Left renal pelvis (tissue), 4 donors: ENCODE measurements at places on chromosomes 6 and 20. TPM values are rescaled to one million over a fixed set of nuclear protein-coding genes. Genes with fewer than 3 reads are reported as not detected.

DNA sequence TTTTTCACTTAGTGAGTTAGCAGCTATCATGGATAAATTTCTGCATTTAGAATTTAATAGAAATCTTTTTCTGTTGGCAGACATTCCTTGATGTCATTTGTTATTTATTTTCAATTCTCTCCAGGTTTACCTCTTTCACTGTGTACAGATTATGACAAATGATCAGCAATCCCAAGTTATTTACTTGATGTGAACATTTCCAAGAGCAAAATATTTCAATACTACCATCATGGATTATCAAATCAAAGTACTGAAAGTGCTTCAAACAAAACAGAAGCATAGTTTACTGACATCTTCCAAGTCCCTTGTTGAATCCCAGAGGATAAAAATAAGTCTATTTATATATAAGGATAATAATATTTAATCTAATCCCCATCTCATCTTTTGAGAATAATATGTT is 852.2 kb upstream of the CITED2 start:
- DNase-seq = no peak

GRCh38 chr6:56552187-56553130 is 90.2 kb downstream of the DST start:
- DNase-seq = no peak

- no peak for DNase-seq
Measured at GRCh38 chr6:154218301-154218700, 138.3 kb downstream of the IPCEF1 start.

DNA sequence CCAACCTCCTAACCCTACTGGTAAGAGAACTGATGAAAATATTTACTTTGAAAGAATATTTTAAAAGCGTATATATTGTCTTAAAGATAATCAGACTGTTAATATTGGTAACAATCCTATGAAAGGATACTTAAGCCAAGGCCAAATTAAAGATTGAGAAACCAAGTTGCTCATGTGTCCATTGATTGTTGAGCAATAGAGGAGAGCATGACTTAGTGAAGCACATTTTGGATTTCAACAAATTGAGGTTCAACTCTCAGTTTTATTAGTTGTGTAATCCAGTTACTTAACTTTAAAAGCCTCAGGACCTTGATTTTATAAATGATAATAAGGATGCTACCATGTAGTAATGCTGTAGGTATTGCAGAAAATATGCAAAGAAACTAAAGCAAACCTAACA is 56.8 kb downstream of the PRL start:
- no peak for DNase-seq

The OPRM1 gene
- polyA plus RNA-seq = not detected

The MACROD2 gene
- 17.8 TPM for polyA plus RNA-seq

The TDP2 gene
- polyA plus RNA-seq = 39.7 TPM
